ENCODE measurements at places on chromosomes 12 and 14.

DNA sequence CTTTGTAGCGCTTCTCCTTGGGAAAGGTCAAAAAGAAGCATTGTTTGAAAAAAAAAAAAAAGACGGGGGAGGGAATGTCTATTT lies at the start of gene LMO3:
Gene LMO3 (minus strand): TSS at position 46 of the 84 bp plus-strand sequence. CDS start 5,302 bp downstream, outside the sequence.
- DNase-seq: no peak

DNA sequence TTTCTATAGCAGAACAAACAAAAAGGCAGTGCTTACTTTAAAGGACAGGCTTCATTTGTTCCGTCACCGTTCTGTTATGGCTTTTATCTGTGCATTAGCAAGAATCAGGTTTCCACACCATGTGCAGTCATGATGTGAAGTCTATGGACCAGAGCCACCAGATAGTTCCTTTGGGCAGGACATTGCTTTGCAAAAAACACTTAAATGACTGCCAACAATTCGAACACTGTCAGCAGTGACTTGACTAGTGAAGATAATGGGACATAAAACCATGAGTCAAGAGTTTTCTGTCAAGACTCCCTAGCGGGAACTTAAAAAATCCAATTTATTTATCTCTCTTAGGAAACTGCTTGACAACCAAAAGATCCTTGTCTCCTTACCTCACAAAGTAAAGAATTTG lies 80.3 kb downstream of the NKX2-1 start:
- no peak for DNase-seq

GRCh38 chr12:45331552-45331951 lies 115.7 kb downstream of the ANO6 start:
- DNase-seq: no peak

DNA sequence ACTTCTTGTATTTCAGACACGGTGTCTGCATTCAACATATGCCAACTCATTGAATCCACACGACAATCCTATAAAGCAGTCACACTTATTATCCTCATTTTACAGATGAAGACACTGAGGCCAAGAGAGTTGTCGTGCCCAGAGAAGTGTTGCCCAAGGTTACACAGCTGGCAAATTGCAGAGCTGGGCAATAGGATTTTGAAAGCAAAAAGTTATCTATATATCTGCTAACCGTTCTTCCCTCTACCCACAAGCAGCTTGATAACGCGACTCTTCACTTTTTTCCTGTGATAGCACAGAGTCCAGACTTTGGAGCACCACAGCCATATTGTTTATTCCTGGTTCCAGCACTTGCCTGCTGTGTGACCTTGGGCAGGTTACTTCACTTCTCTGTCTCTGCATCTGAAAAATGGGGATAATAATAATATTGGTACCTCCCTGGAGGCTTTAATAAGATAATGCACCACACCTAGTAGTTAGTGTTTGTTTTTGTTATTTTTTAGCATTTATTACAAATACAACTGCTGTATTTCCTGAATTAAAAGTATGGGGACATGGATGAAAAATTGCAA lies 82.2 kb downstream of the CHST11 start:
- DNase-seq: no peak

GRCh38 chr12:66003951-66004350 lies 126.6 kb downstream of the LLPH start:
- no peak for DNase-seq

GRCh38 chr14:84456946-84457345 lies 1073.0 kb upstream of the FLRT2 start:
- no peak for DNase-seq

GRCh38 chr14:90053044-90053443 lies 8.8 kb upstream of the KCNK13 start:
- no peak for DNase-seq
